ENCODE measurements at places on chromosomes 5 and 9.

GRCh38 chr5:149936700-149937091, 7.9 kb downstream of the PDE6A start:
- DNase-seq, result no peak

DNA sequence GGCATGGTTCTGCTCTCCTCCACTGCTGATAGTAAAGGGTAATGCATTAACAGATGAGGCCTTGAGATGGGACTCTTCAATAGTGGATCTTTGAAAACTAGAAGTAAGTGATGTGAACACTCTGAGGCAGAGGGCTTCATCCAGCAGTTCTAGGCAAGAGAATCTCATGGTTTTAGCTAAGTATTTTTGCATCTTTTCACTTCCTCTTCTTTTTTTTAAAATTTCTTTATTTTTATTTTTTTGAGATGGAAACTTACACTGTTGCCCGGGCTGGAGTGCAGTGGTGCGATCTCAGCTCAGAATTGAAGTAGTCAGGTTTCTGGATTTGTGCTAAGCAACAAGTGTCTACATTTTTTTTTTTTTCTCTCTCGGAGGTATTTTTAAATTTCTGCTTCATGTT, 101.9 kb downstream of the MTRR start:
- no peak for DNase-seq

- DNase-seq, result no peak
These were observed 204.2 kb upstream of the RGMB start for GRCh38 chr5:98569288-98569687.

DNA sequence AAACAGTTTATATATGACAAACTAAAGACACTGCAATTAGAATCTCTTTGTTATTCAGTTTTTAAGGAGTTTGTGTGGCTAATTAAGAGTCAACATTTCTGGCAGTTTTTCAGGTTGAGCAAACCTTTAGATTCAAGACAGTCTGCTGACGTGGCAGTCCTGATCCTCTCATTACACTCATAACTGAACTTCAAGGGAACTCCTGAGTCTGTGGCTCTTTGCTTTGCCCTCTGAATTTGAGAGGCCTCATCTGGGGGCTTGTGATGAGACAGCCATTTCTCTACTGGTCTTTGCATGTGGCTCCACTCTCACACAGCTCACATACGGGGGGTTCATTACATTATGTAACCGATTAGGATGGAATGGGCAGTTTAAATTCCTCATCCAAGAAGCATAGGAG, 182.9 kb upstream of the MEF2C start:
- no peak for DNase-seq

DNA sequence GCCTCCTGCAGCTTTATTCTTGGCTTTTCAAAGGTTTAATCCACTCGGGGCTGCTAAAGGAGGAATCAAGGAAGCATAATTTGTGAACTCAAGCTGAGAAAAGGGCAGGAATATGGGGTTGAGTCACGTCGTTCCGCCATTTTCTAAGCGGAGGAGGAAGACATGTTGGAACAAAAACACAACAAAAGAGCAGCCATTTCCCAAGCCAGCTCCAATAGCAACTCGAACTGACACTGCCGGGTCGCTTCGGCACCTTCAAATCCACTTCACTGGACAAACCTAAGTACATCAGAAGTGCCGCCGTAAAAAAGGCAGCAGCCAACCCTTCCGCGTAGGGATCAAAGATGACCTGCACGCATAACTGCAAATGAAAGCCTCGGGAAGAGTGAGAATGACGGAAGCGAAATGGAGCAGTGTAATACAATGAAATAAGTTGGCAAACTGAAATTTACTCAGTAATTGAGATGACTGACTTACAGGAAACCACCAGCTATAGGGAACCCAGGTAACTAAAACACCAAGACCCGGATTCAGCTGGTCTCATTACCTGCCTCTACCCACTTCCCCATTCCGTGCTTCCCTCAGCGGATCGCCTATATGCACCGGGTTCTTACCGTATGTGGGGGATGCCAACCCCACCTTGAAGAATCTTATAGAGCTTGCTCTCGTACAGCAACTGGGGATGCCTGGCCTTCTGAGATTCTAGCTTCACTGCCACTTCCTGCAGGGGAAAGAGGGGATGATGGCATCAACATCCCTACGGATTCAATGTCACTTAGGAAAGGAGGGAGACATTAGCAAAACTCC, 1.6 kb downstream of the CSNK1A1 start:
- DNase-seq, result no peak

DNA sequence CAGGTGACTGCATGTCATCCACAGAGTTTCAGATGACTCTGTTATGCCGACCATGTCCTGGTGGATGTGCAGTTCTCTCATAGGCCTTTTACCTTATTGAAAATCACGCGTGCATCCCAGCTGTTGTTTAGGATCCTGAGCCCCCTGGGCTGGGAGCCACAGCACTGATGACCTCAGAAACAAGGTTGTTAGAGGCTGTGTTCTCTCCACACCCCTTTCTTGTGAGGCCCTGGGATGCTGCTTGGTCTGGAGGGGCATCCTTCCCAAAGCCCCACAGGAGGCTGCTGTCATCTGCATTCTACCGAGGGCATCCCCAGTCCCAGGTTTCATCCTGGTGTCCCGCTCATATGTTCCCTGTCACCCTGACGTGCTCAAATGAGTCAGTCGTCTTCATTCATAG, 76.5 kb upstream of the IRX4 start:
- no peak for DNase-seq

GRCh38 chr9:100317706-100318105, 35.0 kb downstream of the TEX10 start:
- DNase-seq, result no peak
